ENCODE measurements at places on chromosomes 4 and X.

DNA sequence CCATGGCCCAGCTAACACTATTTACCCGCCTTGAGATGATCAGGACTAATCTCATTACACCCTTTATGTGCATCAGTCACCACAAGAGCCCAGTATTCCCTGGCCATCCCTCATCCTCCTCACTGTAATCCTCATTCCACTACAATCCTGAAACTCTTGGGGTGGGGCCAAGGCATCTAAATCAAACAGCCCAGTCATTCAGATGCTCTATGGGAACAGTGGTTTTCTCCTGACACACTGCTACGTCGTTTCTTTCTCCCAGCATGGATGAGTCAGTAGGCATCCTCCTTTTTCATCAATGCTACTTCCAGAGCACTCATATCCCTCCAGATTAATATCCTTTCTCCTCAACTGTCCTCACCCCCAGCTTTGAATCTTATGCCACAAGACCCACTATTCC is 5.6 kb downstream of the SDAD1 start:
- DNase-seq = peak; percentile 93

GRCh38 chrX:132373610-132374009 is 115.2 kb downstream of the MBNL3 start:
- no peak for DNase-seq

DNA sequence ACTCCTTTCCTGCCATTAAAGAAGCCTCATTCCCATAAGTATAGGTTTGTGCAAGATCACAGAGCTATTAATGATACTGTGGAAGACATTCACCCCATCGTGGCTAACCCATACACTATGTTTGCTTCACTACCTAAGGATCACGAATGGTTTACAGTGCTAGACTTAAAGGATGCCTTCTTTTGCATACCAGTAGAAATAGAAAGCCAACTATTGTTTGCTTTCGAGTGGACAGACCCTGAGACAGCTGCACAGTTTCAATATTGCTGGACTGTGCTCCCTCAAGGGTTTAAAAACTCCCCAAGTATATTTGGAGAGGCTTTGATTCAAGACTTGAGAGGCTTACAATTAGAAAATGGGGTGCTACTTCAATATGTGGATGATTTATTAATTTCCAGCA is 16.0 kb upstream of the PAPSS1 start:
- no peak for DNase-seq

GRCh38 chrX:12992544-12993118 is 17.7 kb downstream of the TMSB4X start:
- no peak for DNase-seq

DNA sequence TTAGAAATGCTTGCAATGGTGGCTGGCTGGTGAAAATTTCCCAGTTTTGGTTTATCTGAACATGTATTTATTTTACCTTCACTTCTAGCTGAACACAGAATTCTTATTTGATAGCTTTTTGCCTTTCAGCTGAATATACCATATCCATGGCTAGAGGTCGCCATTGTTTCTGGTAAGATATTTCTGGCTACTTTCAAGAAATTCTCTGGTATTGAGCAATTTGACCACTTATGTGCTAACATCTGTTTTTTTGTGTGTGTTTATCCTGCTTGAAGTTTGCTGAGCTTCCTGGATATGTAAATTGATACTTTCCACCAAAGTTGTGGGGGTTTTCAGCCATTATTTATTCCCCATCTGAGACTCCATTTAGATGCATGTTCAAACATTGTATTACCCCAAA is 75.4 kb downstream of the FBXW7 start:
- DNase-seq = peak; percentile 65

GRCh38 chr4:185552254-185552653 is 16.9 kb upstream of the PDLIM3 start:
- no peak for DNase-seq

- DNase-seq = no peak
Measured at GRCh38 chrX:24657671-24658386, 10.7 kb upstream of the PCYT1B start.

GRCh38 chrX:11666164-11666563 is 444 bp upstream of the ARHGAP6 start:
- no peak for DNase-seq

DNA sequence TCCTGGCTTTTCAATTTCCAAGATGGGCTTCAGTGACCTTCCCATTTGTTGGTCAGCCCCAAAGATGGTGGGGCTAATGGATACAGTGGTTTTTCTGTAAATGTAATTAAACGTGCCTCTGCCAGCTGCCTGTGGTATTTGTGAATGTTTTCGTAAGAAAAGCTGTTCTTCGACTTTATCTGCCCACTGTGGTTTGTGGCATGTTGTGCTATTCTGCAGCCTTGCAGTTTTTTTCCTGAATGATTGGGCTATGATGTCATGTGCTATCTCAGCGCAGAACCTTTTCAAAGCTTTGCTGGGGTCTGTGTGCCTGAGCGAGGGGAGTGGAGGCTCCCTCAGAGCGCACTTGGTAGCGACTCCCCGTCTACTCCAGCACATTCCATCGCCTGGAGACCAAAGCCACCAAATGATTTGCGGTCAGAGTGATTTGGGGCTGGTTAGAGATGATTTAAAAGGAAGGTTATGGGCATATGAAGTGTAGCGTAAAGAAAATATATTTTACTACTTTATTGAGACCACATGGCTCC is 137.5 kb downstream of the PALLD start:
- DNase-seq = peak; percentile 100

DNA sequence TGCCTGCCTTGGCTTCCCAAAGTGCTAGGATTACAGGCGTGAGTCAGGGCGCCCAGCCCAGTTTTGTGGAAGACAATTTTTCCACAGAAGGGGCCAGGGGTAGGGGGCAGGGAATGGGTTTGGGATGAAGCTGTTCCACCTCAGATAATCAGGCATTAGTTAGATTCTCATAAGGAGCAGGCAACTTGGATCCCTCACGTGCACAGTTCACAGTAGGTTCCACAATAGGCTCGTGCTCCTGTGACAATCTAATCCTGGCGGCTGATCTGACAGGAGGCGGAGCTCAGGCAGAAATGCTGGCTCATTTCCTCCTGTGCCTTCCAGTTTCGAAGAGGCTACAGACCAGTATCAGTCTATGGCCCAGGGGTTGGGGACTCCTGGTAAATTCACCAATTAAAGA is 491.6 kb upstream of the AADAT start:
- no peak for DNase-seq

- no peak for DNase-seq
Measured at GRCh38 chr4:182748949-182749348, 168.2 kb downstream of the DCTD start.

- DNase-seq = no peak
Measured at GRCh38 chr4:95541889-95542607, 6.7 kb downstream of the UNC5C start.

DNA sequence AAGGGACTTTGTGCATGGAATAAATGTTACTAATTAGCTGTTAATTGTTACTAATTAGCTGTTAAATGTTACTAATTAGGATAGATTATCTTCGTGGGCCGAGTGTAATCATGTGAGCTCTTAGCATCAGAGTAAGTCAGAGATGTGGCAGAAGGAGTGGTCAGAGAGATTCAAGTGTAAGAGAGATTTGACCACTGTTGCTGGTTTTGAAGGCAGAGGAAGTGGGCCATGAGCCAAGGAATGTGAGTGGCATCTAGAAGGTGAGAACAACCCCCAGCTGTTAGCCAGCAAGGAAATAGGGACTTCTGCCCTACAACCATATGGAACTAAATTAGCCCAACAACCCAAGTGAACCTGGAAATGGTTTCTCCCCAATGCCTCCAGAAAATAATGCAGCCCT is 28.2 kb downstream of the ODAPH start:
- peak; percentile 17 for DNase-seq

DNA sequence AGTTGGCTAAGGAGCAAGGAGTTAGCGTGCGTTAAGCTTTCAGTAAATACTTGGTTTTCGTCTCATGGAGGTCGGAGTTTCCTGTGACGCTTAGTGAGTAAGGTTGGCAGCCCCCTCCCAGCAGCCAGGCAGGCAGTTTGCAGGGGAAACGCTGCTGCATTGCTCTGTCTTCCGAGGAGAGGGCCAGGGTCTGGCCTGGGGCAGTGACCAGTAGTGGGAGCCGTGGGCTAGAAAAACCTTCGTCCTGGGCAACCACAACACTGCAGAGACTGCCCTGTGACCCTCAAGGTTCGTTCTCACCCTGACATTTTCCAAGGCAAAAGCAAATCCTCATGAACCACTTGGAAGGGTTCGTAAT is 432 bp downstream of the TMEM175 start:
- DNase-seq = peak; percentile 10

- DNase-seq = no peak
Measured at GRCh38 chr4:152510349-152511147, 25.3 kb downstream of the FBXW7 start.

DNA sequence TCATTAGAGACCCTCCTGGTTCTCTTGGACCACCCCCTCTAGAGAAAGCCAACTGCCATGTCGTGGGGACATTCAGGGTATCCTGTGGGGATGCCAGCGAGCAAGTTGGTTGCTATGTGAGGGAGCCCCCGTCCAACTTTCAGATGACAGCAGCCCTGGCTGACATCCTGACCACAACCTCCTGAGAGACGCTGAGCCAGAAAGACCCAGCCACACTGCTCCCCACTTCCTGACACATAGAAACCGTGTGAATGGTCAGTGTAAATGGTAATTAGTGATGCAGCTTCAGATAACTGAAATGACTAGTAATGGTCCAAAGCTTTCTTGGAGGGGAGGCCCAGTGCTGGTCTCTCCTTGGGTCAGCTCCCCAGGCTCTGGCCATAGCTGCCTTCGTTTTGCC is 10.8 kb downstream of the CLCN4 start:
- no peak for DNase-seq

DNA sequence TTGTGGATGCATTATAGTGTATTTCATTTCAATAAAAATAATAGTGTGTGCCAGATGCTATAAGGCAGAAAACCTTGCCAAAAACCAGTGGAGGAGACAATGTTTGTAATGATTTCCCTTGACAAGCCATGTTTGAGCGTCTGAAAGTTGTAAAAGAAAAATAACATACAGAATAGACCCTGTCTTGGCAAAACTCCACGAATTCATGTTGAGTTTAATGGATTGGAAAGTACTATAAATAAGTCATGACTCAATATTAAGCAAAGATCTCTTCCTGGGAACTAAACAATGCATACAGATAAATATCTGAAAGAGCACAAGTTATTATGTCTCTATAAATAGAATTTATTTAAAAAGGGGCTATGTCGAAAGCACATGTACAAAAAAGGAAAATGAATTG is 543.5 kb downstream of the GABRG1 start:
- DNase-seq = no peak

DNA sequence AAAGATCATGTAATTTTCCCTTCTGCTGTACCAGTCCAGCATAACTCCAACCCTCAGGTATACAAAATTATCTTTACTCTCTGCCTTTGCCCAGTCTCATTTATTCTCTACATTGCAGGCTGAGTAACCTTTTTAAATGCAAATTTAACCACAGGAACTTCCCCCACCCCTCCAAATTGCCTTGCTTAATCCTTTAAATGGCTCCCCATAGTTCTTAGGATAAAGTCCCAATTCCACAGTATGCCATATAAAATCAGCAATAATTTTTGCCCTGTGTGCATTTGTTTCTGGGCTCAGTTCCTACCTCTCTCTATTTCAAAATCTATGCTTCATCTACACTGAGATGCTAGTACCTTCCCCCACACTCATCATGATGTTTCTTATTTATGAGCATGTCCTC is 879.7 kb downstream of the RPA4 start:
- DNase-seq = no peak

DNA sequence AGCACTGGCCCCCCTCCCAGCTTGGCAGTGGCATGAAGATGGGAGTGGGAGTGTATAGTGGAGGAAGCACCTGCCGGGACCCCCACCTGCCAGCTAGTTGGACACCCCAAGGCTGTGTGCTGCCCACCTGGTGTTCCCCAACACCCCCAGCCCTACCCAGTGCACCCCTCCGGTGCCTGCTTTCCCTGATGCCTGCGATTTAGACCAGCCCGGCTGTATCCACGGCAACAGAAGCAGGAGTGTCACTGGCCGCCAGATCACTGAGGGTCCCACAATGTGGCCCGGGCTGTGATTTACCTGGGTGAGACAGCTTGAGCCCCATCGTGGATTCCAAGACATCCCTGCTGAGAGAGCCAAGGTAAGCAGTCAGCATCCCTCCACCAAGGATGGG is 533 bp downstream of the GPR173 start:
- DNase-seq = no peak

DNA sequence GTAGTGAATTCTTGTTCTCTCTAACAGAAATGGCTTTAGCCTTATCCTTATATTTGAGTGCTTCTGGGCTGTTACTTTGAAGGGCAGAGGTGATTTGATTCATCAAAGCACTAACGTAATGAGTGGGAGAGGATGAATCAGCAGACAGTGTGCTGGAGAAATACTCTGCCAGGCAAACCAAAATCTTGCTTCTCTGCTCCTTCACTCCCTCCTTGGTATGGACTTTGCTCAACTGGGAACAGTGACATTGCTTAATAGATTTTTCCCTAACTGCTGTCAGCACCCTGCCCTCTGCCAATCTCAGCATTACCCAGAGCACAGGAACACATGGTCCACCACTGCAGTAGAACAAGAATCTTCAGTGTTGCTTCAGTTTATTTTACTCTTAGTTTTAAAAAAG is 56.0 kb downstream of the PDLIM5 start:
- DNase-seq = peak; percentile 86

DNA sequence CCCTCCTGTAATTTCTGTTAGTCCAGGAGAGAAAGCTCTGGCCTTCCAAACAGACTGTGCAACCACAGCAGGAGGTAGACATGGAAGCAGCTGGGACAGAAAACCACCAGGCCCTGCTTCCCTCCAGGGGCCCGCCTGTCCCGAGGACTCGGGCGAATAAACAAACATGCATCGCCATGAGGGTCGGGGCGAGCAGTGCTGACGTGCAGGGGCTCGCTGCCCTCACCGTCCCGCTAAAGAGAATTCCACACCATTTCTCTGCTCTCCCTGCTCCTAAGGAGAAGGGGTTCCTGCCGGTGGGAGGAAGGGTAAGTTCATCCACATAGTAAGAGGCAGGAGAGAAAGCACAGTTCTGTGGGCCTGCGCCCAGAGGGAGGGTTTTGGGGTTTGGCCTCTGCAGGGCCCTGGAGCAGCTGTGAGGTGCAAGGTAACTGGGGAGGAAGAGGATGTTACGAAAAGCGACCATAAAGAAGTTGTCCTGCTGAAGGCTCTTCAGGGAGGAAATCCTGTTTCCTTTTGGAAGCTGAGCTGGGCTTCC is 54.9 kb downstream of the WFS1 start:
- no peak for DNase-seq

DNA sequence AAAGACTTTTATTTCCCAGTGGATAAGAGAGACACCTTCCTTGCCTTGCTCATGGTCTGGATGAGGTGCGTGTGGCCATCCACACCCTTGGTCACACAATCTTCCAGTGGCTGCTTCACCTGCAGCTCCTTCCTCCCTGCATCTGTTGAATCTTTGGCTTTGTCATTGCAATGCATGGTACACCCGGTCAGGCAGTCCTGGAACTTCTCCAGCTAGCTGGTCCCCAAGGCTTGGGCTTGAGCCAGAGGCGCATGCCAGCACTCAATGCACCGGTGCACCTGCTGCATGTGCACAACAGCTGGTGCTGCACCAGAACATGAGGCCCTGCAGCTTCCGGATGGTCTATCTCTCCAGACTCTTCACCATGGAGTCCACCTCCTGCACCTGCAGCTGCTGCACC is 31.7 kb downstream of the SCML1 start:
- DNase-seq = no peak

GRCh38 chr4:180028682-180029081 is 2214.5 kb upstream of the TENM3 start:
- DNase-seq = peak; percentile 65

- no peak for DNase-seq
Measured at GRCh38 chr4:81919223-81919622, 447.5 kb upstream of the RASGEF1B start.
